ENCODE measurements at places on chromosomes 2 and 18. TPM values are rescaled to one million over a fixed set of nuclear protein-coding genes. Genes with fewer than 3 reads are reported as not detected.
A peak's percentile ranks its signal among the peaks of the same experiment; 100 is the strongest.

SH3RF3 gene
- 5.2 TPM for total RNA-seq

DNA sequence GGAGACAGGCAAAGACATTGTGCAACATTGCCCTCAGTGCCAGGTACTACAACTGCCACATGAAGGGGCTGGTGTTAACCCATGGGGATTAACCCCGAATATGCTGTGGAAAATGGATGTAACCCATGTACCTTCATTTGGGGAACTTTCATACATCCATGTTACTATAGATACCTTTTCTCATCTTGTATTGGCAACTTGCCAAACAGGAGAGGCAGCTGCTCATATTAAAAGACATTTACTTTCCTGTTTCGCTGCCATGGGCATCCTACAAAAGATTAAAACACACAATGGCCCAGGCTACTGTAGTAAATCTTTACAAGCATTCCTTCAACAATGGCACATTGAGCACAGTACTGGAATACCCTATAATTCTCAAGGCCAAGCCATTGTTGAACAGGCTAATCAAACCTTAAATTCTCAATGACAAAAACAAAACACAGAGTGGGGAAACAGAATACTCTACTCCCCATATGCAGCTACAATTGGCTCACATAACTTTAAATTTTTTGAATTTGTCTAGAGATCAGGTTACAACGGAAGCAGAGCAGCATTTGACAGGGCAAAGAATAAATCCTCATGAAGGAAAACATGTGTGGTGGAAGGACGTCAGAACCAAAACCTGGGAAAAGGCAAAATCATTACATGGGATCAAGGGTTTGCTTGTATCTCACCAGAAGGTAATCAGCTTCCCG lies 1723.5 kb upstream of the LRRTM1 start:
- DNase-seq, result no peak

DNA sequence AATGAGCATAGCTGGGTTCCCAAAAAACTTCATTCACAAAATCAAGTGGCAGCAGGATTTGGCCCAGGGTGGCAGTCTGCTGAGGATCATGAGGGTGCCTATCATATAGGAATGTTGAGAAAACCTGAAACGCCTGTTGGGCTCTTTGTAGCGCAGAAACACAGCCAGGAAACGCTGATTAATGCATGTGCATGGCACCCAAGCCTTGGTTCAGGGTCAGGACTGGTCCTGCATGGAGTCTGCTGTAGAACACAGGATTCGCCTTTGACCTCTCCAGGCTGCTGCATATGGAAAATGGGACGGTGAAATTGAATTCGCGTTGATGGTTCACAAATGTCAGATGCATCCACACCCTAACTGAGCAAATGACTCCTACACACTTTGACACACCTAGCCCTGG lies 227.9 kb upstream of the COPS8 start:
- DNase-seq, result no peak

DNA sequence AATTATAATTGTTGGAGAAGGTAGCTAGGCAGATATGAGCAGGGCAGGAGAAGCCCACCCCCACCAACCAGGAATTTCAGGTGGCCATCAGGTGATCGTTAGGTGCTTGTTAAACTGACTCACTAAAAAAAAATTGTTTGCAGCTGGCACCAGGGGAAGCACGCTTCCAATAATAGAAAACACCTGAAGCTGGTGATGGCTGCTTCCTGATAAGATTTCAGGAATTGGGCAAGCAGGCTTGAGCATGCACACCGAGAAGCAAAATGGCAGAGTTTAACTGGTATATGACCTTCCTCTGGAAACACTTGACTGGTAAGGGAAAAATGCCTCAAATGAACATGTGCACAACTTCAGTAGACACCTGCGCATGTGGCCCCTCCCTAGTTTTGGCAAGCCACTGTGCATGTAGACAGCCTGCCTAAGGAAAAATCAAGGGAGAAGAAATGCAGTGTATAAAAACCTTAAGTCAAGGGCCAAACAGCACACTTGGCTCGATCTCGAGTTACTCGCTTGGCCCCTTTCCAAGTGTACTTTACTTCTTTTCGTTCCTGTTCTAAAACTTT lies 292.8 kb downstream of the CCDC85A start:
- no peak for DNase-seq

DNA sequence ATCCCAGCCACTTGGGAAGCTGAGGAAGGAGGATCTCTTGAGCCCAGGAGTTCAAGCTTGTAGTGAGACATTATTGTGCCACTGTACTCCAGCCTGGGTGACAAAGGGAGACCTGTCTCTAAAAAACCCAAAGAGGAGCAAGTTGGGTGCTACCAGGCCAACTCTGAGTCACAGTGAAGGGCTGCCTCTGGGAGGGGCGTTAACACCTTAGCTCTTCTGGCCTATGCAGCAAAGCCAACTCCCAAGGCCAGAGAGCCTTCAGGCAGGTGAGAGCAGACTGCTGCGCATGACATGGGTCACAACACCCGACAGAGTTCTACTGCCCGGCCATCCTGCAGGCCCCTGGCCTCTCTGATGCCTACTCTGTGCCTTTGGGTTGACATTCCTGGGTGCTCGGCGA lies 32.6 kb upstream of the ATG16L1 start:
- no peak for DNase-seq

DNA sequence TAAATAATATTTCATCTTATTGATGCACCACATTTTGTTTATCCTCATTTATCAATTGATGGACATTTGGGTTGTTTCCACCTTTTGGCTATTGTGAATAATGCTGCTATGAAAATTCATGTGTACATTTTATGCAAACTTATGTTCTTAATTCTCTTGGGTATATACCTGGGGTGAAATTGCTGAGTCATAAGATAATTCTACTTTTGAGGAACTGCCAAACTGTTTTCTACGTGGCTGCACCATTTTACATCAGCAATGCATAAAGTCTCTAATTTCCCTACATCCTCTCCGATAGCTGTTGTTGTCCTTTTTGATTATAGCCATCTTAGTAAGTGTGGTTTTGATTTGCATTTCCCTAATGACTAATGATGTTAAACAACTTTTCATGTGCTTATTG lies 116.5 kb upstream of the DLX2 start:
- DNase-seq, result no peak

DNA sequence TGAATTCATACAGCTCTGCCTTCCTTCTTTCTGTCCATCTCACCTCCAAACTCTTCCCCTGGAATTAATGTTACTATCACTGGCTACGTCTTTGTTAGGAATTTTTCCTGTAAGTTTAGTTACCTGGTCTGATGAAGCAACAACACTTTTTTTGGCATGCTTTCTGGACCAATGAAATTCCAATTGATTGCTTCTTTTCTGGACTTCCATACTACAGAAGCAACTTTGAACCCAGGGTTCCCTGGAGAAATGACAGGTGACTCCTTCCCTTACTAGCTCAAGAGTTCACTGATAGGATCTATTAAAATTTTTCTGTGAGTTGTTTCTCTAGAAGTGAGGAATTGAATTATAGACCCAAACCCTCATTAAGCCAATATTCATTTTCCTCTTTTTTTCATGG lies 41.4 kb upstream of the STPG4 start:
- no peak for DNase-seq

- DNase-seq, result no peak
Measured at GRCh38 chr2:11074246-11074820, 80.9 kb upstream of the SLC66A3 start.

GRCh38 chr2:38494394-38494793 lies 108.3 kb downstream of the HNRNPLL start:
- DNase-seq, result no peak

- DNase-seq, result no peak
Measured at GRCh38 chr2:68045342-68045741, 17.5 kb downstream of the C1D start.

DNA sequence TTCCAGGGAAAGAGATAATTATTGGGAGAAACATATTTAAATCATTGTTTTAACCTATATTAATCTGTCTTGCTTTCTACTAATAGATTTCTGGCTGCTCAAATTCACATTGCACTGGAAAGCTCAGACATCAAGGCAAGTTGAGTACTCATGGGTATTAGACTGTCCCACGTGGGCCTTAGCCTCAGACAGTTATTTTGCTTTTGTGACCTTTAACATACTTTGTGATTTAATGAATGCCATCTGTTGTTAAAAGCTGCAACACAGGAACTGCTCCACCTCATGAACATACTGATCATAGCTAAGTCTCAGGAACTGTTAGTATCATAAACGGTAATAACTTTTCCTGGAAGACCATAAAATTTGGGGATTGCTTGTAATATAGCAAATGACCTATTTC lies 2.7 kb upstream of the LCT start:
- DNase-seq, result peak; percentile 91

DNA sequence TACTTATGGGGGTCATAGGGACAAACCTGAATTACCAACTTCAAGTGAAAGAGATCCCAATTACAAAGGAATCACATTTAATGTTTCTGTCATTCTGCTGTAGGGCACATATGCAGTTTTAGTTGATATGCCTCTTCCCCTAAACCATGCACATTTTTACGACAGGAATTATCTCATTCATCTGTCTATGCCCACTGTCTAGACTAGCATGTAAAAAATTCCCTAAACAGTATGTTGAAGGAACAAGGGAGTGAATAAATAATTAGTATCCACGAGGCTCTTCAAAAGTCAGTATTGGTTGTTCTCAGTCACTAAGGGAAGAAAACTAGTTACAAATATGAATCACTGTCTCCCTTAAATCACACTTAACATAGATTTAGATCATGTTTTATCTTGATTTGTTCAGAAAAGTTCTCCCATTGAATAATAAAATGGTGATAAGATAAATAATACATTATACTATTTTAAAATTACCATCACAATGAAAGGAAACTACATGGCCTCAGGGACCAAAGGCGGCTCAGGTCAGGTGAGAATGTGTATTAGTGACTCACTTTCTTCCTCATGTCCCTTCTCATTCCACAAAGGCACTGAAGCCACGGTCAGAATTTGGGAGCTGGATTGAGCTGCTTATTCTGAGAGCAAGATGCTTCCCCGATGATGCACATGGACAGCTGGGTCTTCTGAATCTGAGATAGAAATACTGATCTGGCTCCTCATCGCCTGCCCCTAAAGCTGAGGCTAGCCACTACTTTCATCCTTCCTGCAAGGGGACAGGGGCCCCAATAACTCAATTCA lies 29.1 kb downstream of the DYM start:
- DNase-seq, result no peak

DNA sequence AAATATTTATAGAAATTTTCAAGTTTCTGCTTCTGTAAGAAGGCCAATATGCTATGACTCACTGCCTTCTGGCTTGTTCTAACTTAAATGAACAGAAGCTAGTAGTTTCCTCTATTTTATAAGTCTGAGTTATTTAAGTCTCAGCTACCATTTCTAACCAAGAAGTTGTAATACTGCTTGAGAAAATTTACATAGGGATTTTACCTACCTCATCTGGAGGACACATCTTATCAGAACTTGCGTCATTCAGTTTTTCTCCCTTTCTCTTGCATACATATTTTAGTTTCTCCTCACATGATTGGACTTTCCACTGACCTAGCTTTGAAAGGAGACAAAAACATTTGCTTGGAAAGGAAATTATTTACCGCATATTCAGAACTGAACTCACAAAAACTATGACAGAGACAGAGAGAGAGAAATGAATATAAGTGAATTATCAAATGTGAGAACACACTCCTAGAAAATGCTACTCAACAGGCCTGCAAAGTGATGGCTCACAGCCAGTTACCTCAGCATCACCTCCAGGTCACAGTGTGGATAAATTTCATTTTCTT lies 81.1 kb upstream of the CD302 start:
- DNase-seq, result peak; percentile 73
